Activated CD4-positive, alpha-beta T cell treated with anti-CD3 and anti-CD28 coated beads, Interleukin-10, Interleukin-2, amounts not matched to agents 100 ng/mL and 50 ng/mL, durations not matched to agents 16 hours and 8 hours (primary cell): ENCODE measurements at places on chromosomes 13 and 19.

DNA sequence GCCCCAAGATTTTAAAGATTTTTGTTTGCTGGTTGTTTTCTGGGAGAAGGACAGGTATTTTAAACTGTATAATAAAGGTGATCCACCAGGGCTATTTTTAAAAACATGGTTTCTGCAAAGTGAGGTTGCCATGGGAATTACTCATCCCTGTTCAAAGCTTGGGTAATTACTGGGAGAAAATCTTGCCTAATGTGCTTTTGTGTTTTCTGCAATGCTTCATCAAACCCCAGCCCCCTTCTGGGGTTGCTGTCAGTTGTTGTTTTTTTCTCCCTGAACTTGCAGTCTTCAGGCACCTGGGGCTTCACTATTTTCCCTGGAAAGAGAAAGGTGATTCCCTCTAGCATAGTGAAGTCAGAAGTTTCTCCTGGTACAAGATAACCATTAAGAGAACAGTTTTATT lies 277.2 kb downstream of the NALCN start:
- no peak for DNase-seq

GRCh38 chr13:73092829-73093228 lies 34.0 kb downstream of the KLF5 start:
- DNase-seq = no peak

- no peak for DNase-seq
Measured at GRCh38 chr13:109366525-109366924, 419.9 kb downstream of the IRS2 start.

GRCh38 chr13:51002736-51003135 lies 93.1 kb downstream of the RNASEH2B start:
- no peak for DNase-seq

- no peak for DNase-seq
Measured at GRCh38 chr19:30529876-30530275, 157.7 kb downstream of the ZNF536 start.

DNA sequence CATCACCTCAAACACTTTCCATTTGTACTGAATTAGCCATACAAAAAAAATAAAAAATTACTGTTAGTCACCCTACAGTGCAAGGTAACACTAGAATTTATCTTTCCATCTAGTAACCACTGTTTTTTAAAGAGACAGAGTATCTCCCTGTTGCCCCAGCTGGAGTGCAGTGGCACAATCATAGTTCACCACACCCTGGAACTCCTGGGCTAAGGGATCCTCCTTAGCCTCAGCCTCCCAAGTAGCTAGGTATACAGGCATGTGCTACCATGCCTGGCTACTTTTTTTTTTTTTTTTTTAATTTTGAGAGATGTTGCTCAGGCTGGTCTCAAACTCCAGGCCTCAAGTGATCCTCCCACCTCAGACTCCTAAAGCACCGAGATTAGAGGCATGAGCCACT lies 17.9 kb downstream of the ANKRD10 start:
- DNase-seq = no peak

GRCh38 chr19:46634045-46634655 lies 1.9 kb downstream of the GNG8 start:
- DNase-seq = peak; percentile 96

DNA sequence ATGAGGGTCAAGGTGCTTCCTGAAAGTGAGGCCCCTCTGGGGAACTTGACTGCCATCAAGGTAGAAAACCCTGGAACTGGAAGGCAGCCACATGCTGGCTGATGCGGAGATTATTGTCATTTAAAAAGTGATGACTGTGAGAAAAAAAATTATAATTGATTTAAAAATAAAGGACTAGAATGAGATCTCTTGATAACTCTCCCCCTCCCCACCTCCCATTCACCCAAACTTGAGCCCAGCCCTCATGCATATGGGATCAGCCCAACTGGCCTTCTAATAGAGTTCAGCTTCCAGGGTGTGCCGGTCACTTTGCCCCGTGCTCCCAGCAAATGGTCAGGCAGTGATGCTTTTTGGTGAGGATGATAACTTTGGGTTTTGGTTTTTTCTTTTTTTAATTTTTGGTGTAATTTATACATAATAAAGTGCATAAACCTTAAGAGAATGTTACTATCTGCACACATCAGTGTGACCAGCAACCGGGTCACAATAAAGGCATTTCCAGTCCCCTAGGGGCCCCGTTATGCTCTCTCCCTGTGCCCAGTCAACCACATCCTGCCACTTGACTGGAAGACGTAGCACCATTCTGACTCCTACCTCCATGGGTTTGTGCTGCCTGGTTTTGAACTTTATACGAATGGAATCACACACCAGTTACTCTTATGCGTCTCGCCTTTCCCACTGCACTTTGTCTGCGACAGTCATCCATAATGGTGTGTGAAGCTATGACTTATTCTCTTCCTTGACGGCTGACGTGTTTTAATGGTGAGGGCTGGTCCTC lies 187.9 kb downstream of the USP12 start:
- peak; percentile 60 for DNase-seq

DNA sequence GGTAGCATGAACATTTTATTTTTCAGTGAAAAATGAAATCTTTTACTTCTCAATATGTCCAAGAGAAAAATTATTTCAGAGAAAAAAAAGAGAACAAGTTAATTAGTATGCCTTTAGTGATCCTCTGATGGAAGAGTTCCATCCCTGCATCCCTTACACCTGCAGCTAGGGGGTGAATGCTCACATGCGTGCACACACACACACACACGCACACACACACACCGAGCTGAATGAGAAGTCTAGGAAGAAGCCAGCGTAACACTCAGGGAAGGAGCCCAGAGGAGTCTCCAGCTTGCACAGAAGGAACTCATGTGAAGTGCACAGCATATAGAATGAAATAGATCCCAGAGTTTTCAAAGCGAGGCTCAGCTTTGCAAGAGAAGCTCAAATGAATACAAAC lies 510.5 kb downstream of the IRS2 start:
- DNase-seq = no peak

GRCh38 chr13:26957182-26957581 lies 196.6 kb upstream of the GPR12 start:
- no peak for DNase-seq

DNA sequence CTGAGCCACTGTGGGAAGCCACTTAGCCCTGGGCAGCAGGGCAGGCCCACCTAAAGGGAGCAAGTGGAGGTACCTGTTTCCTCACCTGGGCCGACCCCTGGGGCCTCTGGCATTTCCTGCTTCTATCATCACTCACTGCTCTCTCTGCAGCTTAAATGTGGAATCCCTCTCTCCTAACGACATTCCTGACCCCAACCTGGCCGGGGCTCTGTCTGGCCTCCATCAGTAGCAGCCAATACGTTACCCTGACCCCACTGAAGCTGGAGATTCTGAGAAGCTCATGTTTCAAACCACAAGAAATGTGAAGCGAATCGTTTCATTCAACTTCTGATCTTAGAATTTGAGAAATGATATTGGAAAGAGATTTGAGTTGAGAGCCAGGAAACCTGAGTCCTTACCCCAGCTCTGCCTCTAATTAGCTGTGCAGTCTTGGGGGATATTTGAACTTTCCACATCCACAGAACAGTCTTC lies 39.9 kb downstream of the DOCK9 start:
- no peak for DNase-seq

GRCh38 chr13:67438465-67438864 lies 208.3 kb upstream of the PCDH9 start:
- no peak for DNase-seq

DNA sequence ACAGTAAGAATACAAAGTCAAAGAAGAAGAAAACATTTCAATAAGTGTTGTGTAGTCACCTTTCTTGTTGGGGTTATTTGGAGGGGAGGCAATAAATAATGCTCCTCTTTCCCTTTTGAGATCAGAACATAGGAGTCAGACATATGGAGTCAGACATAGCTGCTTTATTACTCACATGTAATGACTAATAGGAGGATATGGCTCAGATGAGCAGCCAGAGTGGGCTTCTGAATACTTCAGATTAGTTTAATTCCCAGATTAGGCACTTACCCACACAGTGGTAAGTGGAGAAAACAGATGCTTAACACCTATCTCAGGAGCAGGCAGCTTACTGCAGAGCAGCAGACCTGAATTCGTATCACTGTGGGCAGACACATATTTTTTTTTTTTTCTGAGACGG lies 31.7 kb upstream of the C1QTNF9B start:
- no peak for DNase-seq

- DNase-seq = no peak
Measured at GRCh38 chr13:34926508-34926907, 15.6 kb upstream of the NBEA start.

GRCh38 chr13:110454227-110454859 lies 107.2 kb downstream of the RAB20 start:
- no peak for DNase-seq

DNA sequence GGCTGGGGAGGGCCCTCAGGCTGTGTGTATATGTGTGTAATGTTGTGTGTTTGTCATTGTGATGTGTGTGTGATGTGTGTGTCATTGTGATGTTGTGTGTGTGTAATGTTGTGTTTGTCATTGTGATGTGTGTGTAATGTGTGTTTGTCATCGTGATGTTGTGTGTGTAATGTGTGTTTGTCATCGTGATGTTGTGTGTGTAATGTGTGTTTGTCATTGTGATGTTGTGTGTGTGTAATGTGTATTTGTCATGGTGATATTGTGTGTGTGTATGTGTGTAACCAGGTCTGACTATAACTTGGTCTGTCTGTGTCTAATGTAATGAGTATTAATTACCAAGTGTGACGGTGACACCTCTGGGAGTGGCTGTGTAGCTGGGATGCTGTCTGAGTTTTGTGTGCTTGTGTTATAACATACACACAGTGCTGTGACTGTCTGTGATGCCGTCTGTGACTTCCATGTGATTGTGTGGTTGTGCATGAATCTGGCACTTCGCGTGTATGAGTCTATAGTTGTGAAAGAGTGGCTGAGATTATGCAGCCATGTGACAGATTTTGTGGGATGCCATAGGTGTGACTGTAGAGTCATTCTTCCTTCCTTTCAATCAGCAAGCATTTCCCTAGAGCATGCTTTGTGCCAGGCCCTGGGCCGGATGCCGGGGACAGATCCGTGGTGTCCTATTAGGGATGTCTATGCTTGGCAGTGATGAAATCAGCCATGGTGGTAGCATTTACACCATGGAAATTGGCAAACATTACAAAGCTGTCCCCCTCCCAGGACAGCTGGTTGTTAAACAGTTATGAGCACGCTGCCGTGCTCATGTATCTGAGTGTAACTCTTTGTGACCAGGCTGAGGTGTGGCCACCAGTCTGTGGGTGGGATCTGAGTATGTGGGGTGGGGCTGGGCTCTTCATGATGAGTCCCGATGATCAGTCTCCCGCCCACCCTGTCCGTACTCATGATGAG lies 6.4 kb downstream of the TNFSF14 start:
- DNase-seq = peak; percentile 76

GRCh38 chr19:38173291-38174041 lies 50.6 kb downstream of the DPF1 start:
- DNase-seq = no peak

- DNase-seq = peak; percentile 46
Measured at GRCh38 chr13:19860884-19861655, 2.4 kb downstream of the ZMYM5 start.

- no peak for DNase-seq
Measured at GRCh38 chr13:32010136-32010535, 21.4 kb upstream of the FRY start.

DNA sequence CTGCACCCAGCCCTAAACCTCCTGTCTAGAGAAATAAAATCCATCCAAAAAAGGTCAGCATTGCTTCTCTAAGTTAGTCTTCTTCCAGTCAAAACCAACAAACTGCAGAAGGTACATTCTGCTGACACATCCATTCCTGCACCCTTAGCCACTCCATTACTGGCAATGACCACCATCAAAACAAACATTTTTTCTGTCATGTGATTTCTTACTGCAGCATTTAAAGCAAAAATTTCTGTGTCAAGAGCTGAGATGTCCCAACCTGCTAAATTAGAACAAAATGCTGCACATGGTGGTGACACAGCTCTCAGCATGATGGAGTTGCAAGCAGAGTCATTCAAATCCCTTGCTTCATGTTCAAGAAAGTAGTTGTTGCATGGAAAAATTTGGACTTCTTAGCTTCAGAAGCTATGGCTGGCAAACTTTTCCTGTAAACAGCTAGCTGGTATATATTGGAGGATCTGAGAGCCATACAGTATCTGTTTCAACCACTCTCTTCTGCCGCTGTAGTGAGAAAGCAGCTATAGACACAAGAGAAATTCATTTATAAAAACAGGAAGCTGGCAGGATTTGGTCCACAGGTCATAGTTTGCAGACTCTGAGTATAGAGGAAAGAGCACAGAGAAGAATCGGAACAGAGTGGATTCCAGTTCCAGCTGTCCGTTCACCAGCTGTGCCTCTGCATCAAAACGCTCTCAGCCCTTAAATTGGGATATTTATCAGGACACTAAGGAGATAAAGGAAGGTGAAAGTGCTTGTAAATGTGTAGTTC lies 17.4 kb downstream of the RUBCNL start:
- no peak for DNase-seq

DNA sequence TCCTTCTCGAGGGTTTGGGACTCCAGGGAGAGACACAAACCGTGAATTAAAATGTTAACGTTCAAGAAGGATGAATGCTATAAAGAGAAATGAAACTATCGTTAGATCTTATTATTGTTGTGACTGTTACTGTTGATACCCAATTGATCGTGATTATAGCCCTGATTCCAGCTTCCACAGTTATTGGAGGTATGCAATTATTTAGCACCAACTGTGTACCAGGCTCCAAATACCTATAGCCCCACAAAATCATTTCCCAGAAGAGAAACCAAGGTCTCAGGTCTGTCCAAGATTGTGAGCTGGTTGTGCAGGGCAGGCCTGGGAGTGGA lies 30.1 kb upstream of the NFIC start:
- no peak for DNase-seq

DNA sequence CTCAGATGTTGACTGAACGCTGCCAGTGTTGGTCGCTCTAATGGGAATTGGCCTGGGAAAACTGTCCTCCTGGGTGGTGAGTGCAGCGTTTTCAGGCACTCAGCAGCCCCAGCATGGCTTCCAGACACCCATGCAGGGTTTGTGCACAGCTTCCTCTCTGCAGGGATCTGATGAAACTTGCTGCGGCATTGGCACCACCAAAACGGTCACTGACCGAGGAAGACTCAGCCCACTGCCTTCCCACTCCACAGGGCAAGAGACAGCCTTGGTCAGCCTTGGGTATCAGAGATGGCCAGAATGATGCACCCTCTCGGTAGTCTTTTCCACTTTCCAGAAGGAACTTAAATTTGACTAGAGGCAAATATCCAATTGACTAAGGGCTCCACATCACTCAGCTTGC lies 398.9 kb downstream of the IRS2 start:
- no peak for DNase-seq

DNA sequence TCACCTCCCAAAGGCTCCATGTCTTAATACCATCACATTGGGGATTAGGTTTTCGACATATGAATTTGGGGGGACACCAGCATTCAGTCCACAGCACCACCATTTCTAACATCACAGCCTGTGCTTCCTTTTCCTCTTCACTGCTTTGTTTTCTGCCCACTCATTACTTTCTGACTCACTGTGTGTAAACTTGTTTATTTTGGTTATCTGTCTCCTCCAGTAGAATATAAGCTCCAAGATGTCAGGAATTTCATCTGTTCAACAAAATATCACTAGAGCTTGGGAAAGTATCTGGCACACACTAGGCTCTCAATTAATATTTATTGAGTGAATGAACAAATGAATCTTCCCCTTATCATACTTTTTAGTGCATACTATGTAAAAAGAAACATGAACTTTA lies 152.0 kb downstream of the NUFIP1 start:
- no peak for DNase-seq
